ENCODE measurements at places on chromosomes 3 and 15.

- DNase-seq, result no peak
Measured at GRCh38 chr15:75727031-75727531, 14.4 kb upstream of the CSPG4 start.

GRCh38 chr3:150275941-150276340 is 132.2 kb upstream of the TSC22D2 start:
- no peak for DNase-seq

DNA sequence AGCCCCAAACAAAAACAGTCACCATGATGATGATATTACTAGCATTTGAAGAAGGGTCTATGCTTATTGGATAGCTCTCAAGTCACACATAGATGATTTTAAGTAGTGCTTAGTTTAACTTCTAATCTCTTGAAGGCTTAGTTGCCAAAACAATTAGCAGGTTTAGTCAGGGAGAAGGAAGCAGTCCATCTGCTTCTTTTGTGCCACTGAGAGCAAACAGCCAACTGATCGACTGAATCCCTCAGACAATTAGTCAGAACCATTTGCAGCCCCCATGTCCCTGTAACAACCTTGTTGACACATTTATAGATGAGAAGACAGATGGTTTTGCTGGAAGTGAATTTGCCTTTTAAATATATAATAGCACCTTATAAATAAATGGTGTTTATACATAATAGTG is 585.1 kb upstream of the SUCLG2 start:
- no peak for DNase-seq

GRCh38 chr3:16028604-16029003 is 145.9 kb upstream of the GALNT15 start:
- no peak for DNase-seq

DNA sequence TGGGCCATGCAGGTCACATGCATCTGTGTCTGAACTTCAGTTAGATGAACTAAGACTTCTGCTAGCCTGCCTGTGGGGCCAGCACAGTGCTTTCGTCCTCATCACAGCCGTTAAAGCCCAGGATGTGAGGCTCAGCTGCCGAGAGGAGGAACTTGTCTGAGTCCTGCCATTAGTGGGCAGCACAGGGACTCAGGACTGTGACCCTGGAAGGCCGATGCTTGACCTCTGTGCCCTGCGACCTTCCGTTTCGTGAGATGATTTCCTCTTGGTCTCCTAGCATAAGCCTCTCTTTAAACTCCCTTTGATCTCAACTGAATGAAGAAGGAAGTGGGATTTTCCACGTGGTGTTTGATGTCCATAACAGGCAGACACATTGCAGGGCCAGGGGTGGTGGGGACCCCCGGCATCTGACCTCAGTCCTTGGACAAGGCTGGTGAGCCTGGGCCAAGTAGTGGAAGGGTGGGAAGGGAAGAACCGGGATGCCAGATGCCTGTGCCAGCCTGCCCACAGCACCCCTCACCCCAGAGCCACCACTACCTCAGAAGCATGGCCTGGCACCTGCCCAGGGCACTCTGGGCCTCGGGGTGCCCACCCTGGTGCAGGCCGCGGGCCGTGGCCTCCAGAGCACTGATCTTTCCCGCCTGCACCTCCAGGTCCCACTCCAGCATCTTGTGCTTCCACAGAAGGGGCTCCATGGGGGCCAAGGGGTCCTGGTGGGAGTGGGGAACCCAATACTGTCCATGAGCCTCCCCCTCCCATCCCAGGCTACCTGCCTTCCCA is 21.6 kb downstream of the PLA2G4B start:
- DNase-seq, result no peak

DNA sequence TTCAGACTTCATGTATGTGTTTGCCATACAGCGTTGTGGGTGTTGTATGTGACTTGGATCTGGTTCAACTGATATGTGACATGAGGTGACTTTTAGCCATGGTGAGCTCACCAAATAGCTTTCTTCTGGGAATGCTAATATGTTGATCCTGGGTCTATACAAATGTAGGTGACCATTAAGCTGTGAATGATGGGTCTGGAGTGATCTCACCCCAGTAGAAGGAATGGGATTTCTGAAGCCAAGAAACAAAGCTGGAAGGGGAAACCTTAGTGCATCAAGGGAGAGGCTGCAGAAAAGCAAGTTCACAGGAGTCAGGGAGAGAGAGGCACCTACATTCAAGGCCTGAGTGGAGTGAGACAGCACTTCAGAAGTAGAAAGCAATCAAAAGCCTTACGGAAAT is 421.0 kb upstream of the THRB start:
- DNase-seq, result no peak

- peak; percentile 49 for DNase-seq
Measured at GRCh38 chr3:47007482-47008233, 28.2 kb downstream of the NBEAL2 start.

DNA sequence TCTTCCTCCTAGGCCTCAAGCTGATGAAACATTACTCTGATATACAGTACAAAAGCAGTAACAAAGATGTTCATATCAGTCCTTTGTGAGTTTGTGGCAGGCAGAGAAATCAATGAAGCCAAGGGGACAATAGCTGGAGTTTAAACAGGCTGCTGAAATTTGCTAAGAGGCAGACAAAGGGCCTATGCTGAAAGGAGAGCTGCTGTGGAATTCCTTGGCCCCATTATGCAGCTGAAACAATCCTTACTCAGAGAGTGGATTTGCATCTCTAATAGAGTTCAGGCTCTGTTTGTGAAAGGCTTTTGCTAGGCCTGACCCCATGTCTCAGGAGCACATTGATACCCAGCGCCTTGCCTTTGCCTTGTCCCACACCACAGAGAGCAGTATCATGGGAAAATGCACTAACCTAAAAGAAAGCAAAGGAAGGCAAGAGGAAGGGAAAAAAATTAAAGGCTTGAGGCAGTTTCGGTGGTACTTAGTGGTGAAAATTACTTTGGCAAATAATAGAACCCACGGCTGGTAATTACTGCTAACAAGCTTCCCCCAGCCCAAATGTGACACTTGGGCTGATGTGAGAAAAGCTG is 195.0 kb upstream of the EPHA3 start:
- peak; percentile 59 for DNase-seq

DNA sequence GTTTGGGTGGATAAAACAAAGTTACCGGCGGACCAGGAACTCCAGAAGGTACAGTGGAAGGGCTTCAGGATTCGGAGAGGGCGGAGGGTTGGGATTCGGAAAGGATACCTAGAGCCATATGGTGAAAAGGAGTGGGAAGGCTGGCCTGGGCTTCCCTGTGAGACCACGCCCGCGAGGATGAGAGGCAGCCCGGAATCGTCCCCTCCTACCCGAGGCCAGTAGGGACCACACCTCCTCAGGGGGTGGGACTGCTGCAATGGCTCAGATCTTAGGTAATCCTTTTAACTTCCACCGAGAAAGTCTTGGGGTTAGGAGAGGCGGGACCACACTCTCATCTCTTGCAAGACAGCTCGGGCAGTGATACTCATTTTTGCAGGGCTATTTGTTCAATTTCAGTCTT is 511.3 kb downstream of the OCA2 start:
- DNase-seq, result peak; percentile 87

DNA sequence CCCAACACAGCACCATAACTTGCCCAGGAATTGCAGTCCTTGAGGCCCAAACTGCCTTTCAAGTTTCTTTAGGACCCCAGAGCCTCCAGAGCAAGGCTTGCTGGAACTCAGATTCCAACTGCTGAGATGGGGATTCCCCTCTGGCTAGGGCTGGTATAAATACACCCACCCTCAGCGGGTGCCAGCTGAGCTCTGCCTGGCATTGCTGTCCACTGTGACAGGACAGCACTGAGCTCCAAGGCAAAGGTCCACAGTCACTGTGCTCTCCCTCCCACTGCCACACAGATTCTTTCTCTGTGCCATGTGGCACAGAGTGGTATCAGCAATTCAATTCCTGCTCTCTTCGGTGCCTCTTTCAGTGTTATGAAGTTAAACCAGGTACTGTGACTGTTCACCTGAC is 304.2 kb upstream of the LMCD1 start:
- no peak for DNase-seq

GRCh38 chr3:10356461-10356981 is 35.6 kb upstream of the SEC13 start:
- DNase-seq, result no peak

GRCh38 chr3:115549071-115549470 is 74.2 kb upstream of the GAP43 start:
- DNase-seq, result no peak

GRCh38 chr15:76149291-76149915 is 89.6 kb downstream of the TMEM266 start:
- no peak for DNase-seq

DNA sequence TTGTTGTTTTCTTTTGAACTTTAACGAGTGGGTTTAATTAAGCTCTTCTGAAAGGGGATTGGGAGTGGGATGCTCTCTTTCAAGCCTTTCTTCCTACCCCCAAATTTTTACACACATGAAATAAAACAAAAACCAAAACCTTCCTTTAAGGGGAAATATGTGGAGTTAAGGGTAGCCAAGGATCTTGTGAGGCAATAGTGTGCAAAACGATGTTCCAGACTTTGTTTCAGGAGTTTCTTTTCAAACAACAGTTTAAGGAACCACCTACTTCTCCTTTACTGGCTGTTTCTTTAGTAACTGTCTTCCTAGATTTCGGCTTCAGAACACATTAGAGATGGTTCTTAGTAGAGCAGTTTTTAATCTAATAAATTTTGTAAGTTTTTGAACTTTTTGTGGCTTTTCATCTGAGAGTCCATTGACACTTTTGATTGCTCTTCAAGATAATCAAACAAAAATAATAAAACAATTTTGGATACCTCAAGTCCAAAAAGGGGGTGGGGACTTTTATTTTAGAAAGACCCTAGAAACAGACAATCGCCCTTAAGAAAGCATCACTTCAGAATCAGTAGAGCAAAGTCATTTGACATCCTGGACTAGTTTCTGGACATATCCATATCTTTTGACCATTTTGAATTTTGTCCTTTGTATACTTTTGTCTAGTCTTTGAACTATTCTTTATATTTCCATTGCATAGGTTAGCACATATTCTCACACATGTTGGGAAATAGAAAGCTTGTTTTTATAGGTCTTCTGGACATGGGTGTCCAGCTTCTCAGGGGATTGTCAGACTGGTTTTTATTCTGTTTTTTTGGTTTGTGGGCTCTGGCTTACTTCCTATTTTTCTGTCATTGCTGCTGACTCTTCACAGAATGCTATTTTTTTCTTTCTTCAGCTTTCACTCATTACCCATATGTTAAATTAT is 6.0 kb downstream of the DIPK2A start:
- DNase-seq, result no peak

GRCh38 chr3:49656541-49657112 is 17.5 kb upstream of the APEH start:
- DNase-seq, result no peak

- peak; percentile 80 for DNase-seq
Measured at GRCh38 chr3:149352556-149352955, 19.1 kb upstream of the TM4SF18 start.

GRCh38 chr15:38084289-38084688 is 149.8 kb downstream of the TMCO5A start:
- no peak for DNase-seq

GRCh38 chr3:40452562-40452875 is 4.6 kb upstream of the RPL14 start:
- no peak for DNase-seq

- no peak for DNase-seq
Measured at GRCh38 chr3:177705976-177706823, 508.9 kb upstream of the TBL1XR1 start.

GRCh38 chr3:135992072-135992471 is 26.5 kb downstream of the PPP2R3A start:
- no peak for DNase-seq

GRCh38 chr3:43201581-43201980 is 84.8 kb upstream of the SNRK start:
- no peak for DNase-seq

GRCh38 chr15:42591238-42591934 is 16.0 kb downstream of the STARD9 start:
- peak; percentile 20 for DNase-seq

DNA sequence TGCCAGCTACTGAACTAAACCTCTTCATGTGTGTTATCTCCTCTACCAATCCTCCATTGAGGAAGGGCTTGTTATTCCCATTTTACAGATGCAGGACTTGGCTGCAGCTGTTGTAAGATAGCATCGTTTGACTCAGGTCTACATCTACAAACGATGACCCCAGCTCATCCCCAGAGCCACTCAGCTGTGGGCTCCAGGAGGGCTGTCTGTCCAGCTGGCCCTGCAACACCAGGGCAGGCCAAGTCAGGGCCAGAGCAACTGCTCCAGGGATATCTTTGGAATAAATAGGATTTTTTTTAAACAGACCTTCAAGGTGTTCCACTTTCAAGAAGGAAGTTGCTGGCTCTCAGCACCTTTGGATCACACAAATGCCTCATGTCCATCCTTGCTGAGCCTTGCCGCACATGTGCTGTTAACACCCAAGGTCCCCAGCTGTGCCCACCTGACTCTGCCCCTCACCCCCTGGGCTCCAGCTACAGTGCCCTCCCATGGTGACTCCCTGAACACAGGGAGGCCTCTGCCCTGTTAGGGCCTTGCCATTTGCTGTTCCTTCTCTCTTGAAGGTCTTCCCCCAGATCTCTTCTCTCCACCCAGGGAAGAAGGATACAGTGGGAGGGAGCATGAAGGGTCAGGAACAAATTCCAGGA is 31.0 kb downstream of the ALDH1L1 start:
- peak; percentile 15 for DNase-seq

- DNase-seq, result no peak
Measured at GRCh38 chr15:81113861-81114291, 20.2 kb upstream of the CFAP161 start.

DNA sequence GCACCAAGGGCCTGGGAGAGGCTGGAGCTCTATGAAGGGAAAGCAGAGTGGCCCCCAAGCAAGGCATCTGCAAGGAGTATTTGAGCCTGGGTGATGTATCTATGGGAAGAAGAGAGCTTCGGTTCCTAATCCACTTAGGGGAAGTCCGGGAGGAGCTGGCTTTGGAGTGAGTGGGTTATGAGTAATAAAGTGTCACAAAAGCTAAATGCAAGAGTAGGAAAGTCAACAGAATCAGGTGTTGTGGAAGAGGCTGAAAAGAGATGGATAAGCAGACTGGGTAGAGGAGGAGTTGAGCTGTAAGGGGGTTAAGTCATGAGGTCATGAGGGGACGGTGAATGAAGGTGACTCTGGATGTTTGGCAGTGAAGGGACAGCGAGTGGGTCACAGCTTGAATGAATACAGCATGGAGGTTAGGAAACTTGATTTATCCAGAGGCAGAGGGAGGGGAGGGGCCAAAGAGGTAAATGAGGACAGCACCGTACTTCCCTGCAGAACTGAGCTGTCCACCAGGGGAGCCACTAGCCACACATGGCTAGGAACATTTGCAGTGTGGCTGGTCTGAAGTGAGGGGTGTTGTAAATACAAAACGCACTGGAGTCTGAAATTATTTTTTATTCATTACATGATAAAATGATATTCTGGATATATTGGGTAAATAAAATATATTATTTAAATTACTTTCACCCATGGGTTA is 83.3 kb downstream of the ADCY5 start:
- DNase-seq, result peak; percentile 75

DNA sequence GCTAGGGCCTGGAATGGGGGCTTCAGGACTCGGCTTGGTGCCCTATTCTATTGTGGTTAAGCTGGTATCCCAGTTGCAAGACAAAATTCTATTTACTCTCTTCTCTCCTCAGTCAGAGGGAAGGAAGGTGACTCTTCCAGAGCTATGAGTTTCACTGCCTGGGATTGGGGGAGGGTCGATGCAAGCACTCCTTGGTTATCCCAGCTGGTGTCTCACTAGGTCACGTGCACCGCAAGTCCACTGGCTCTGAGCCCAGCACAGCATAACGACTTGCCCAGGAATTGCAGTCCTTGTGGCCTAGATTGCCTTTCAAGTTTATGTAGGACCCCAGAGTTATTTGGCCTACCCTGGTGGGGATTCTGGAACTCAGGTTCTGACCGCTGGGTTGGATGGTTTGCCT is 958.8 kb downstream of the IGSF11 start:
- no peak for DNase-seq
